EH (cell line): ENCODE measurements at places on chromosomes 12 and 14.

- no peak for DNase-seq
These were observed 19.9 kb downstream of the RBM19 start for GRCh38 chr12:113946175-113946574.

- DNase-seq = no peak
These were observed 27.6 kb downstream of the ZFYVE1 start for GRCh38 chr14:72999316-72999715.

- DNase-seq = peak; percentile 70
These were observed 1.3 kb downstream of the AHSA1 start for GRCh38 chr14:77459072-77459723.

DNA sequence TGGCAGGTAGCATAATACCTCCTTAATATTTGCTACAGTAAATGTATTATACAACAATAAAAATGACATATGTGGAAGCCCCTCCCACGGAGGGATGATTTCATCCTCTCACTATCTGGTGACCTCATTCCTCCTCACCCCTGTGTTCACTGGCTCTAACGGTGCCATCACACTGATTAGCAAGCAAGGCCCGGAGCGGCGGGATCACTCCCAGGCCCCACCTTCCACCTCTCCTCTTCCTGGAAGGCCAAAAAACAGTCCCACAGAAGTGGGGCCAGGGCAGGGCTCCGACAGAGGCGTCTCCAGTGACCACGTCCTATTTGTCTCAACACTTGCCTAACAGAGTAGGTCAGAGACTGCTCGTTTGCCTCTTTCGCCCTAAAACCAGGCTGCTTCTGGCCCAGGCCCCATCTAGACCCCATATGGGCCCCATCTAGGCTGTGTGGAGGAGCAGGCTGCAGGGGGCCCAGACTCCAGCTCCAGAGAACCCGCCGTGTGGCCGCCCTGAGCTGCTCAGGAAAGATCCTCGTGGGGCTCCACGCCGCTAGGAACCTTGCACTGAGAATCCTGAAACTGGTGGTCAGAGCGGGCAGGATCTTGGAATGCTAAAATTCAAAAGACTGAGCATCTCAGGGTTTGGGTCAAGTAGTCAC lies 3.7 kb downstream of the SELPLG start:
- peak; percentile 92 for DNase-seq

GRCh38 chr12:63844391-63845341 lies at the start of gene SRGAP1:
Gene SRGAP1, plus strand, starts transcription at chr12:63844700. Its CDS starts 117 bp downstream, at chr12:63844817.
- peak; percentile 79 for DNase-seq

DNA sequence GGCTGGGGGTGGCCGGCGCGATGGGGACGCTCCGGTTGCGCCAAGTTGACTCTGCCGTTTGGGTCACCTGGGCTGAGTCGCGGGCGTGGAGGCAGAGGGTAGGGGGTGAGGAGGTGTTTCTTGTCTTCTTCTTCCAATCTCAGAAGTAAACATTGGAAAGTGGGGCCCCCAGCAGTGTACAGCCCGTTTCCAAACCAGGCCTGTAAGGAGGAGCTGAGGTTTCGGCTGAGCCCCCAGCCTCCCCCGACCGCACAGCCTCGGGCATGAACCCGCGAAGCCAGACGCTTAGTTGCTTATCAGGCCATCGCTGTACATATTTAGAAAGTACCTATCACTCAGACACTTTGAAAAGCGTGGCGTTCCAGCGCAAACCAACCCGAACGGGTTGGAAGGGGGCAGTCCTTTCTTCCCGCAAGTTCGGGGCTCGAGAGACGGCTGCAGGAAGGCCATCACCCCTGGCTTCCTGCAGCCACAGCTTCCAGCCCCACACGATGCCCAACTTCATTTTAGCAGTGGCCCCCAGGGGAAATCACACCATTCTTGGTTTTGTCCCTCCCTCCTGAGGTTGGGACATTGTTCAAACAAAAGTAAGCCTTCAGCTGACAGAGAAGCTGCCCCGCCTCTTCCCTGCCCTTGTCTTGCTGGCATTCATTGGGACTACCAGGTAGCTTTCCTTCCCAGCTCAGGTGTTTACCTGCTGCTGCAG lies 164.1 kb downstream of the ZFP36L1 start:
- no peak for DNase-seq

- DNase-seq = peak; percentile 27
These were observed 451.3 kb downstream of the SNAPC1 start for GRCh38 chr14:62213516-62213915.

DNA sequence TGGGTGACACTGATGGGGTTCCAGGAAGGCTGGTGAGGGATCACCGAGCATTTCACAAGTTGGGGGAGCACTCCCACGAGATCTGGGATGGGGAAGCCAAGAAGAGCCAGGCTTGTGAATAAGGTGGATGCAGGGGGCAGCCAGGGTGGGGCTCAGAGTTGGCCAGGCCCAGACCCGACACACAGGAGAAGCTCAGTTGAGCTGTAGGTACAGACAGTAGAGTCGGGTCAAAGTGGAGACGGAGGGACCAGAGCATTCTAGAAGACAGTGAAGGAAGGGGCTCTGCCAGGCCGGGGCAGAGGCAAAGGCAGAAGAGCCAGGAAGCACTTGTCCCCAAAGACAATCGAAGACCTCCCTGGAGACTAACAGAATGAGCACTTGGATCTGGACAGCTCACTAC lies 70.9 kb upstream of the BCL11B start:
- DNase-seq = no peak

- DNase-seq = no peak
These were observed 11.8 kb upstream of the CCDC88C start for GRCh38 chr14:91429385-91429784.

DNA sequence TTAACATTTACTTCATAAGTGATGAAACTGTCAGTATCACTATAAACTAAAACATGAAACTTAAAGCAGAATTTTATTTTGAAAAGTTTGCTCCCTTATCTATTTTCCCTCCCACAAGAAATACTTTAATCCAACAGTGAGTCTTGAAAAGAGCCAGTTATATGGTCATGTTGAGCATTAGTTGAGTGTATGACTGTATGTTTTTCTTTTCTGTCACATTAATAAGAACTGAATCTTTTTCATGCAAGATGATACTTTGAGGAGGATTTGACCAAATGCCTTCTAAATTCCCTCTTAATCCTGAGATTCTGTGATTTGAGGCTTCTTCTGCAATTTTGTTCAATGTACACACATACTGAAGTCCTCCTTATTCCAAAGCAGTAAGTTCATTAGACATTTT lies 33.7 kb upstream of the YARS2 start:
- no peak for DNase-seq
